ENCODE measurements at places on chromosomes 2 and 18. TPM values are rescaled to one million over a fixed set of nuclear protein-coding genes. Genes with fewer than 3 reads are reported as not detected.
A peak's percentile ranks its signal among the peaks of the same experiment; 100 is the strongest.

PFN4 gene
- not detected for total RNA-seq

DUSP19 gene
- total RNA-seq: 2.1 TPM

BOLA3 gene
- 131 TPM for total RNA-seq

LRRTM4 gene
- total RNA-seq: not detected

GRCh38 chr2:101223814-101224231 lies 28.9 kb upstream of the CNOT11 start:
- DNase-seq: peak; percentile 72
- H3K4me1 ChIP-seq: peaks cover 13% of the 10 kb centered on the region
- H3K36me3 ChIP-seq: peaks cover 4% of the 10 kb centered on the region

- no peaks in the 10 kb centered on the region for H3K4me1 ChIP-seq
- DNase-seq: no peak
- no peaks in the 10 kb centered on the region for H3K36me3 ChIP-seq
- no peak overlapping the region for H3K4me3 ChIP-seq
These were observed 227.4 kb upstream of the ZNF804A start for GRCh38 chr2:184370954-184371353.

Data from activated CD8-positive, alpha-beta T cell treated with anti-CD3 and anti-CD28 coated beads for 36 hours (primary cell).